H1 (cell line): ENCODE measurements at places on chromosomes 13 and 19. TPM values are rescaled to one million over a fixed set of nuclear protein-coding genes. Genes with fewer than 3 reads are reported as not detected.

DNA sequence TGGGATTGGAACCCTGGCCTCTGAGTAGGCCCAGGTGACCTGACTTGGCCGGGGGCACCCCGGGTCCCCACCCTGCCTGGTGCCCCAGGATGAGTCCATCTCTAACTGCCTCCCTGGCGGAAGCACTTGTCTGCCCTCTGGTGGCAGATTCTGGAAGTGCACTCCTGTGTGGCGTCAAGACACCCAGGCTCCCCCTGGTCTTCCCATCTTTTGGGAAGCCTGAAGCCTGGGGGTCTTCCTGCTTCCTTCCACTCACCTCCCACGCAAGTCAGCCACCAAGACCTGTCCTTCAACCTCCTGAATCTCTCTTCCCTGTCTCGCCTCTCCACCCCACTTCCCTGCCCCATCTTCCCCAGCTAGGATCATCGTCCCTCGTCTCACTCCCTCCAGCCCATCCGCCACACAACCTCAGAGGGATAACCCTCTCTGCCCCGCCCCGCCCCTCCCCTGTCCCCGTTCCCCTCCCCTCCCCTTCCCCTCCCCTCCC lies 7.4 kb downstream of the RABAC1 start:
- peak; percentile 76 for DNase-seq

CCDC70 gene
- not detected in 2 replicates for total RNA-seq

- no peak for DNase-seq
These were observed 14.5 kb upstream of the DOCK9 start for GRCh38 chr13:98992355-98992754.

PLK5 gene
- 0.43 and 1.2 TPM in 2 replicates for total RNA-seq

GRCh38 chr13:40466272-40466671 lies 200.2 kb downstream of the FOXO1 start:
- no peak for DNase-seq

DNA sequence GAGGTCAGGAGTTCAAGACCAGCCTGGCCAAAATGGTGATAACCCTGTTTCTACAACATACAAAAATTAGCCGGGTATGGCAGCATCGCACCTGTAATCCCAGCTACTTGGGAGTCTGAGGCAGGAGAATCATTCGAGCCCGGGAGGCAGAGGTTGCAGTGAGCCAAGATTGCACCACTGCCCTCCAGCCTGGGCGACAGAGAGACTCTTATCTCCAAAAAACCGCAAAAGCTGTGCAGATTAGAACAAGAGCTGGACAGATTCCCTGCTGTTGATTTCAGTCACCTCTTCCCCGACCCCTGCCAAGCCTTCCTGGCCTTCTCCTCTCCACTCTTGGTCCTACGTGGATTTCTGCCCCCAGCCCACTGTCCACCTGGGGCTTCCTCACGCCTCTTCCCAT lies 8.3 kb downstream of the CAMSAP3 start:
- DNase-seq, result no peak
